ENCODE measurements at places on chromosomes 5 and 9. TPM values are rescaled to one million over a fixed set of nuclear protein-coding genes. Genes with fewer than 3 reads are reported as not detected.

Gene IFNK
- total RNA-seq = not detected

Gene TSLP
- 1.9 TPM for total RNA-seq

Gene LSM11
- 3.9 TPM for total RNA-seq

Gene ASPN
- not detected for total RNA-seq

Gene WWC1
- total RNA-seq = 41.1 TPM

Gene IRF1
- total RNA-seq = 8.5 TPM

Gene PARP8
- total RNA-seq = 27.6 TPM

Gene NCS1
- 47.6 TPM for total RNA-seq

Gene TOR2A
- 18.7 TPM for total RNA-seq

Gene NFX1
- 26.1 TPM for total RNA-seq

Gene BARHL1
- total RNA-seq = not detected

Gene IL5
- total RNA-seq = not detected

Gene PTAR1
- total RNA-seq = 84.9 TPM

Gene SURF4
- 167 TPM for total RNA-seq

GRCh38 chr5:71452876-71453275 lies 2.6 kb upstream of the BDP1 start:
- DNase-seq = no peak

GRCh38 chr9:127295005-127295404 lies 30.4 kb downstream of the GARNL3 start:
- no peak for DNase-seq

GRCh38 chr5:10528056-10528816 lies 35.6 kb upstream of the ANKRD33B start:
- no peak for DNase-seq

DNA sequence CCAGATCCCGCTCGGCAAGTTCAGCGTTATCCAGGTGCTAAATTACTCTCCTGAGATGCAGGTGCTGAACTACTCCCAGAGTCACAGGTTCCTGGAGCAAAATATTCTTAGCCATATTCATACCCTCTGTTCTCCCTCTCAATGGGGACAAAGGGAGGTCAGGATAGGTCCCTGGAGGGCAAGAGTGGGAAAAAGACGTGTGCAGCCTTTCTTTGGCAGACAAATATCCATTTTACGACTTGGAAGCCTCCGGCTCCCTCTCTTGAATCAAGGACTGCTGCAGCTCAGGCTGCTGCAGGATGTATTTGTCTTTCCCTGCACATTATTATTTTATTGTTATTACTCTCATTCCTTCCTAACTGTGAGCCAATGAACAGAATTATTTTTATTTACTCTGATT lies 590.2 kb downstream of the NR2F1-AS1 start:
- no peak for DNase-seq

GRCh38 chr5:149434162-149435014 lies 55.3 kb upstream of the IL17B start:
- peak; percentile 87 for DNase-seq

DNA sequence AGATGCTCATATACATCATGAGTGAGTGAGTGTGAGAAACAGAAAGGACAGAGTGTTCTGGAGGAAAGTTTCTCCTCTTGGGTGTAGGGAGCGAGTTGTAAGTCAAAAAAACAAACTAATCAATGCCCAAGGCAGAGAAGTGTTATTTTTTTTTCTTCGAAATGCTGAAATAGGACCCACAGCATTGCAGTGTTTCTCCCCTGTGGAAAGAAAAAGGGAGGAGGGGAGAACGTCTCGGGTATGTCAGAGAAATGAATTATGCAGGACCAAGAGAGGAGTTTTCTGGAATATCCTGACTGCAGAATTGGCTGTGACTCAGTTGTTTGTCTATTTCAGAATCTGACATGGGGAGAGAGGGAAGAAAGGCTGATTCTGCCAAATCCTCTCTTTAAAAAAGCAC lies 337.9 kb upstream of the RFX3 start:
- no peak for DNase-seq

DNA sequence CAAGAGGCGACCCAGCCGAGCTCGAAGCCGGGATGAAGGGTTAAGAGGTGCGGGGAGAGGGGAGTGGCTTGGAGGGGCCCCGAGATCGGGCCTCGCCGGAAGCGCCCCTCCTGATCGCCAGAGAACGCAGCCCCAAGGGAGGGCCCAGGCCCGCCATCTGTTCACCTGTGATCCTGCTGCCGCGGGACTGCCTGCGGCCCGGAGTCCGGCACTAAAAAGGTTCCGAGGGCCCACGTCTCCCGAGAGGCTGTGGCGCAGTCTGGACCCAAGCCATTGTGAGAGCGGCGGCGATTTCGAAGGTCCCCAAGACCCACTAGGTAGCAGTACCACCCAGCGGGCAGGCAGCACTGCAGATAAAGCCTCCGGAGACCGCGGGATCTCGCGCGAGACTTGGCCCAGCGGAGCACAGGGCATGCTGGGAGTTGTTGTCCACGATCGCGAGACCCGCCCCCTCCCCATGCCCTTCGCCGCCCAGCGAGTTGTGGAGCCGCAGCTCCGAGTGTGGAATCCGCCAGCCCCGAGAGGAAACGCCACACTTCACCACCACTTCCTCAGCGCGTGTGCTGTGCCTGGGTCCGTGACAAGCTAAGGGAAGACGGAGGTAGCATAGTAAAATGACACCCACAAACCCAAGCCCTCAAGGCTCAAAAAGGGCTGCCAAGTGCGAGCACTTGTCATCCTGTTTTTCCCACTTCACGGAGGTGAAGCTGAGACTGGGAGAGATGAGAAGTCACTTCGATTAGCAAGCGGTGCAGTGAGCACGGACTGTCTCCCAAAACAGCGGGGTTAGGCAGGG lies at the start of gene KIAA1191:
Gene KIAA1191 (minus strand): TSS at position 328 of the 796 bp plus-strand sequence. CDS start 2,256 bp downstream, outside the sequence.
- DNase-seq = no peak

GRCh38 chr5:139390639-139391569 lies 1.2 kb upstream of the MZB1 start:
- DNase-seq = no peak

- no peak for DNase-seq
Observed at GRCh38 chr5:73365990-73366667, 82.4 kb downstream of the FOXD1 start.

- DNase-seq = no peak
Observed at GRCh38 chr9:119086590-119086989, 282.6 kb downstream of the BRINP1 start.

DNA sequence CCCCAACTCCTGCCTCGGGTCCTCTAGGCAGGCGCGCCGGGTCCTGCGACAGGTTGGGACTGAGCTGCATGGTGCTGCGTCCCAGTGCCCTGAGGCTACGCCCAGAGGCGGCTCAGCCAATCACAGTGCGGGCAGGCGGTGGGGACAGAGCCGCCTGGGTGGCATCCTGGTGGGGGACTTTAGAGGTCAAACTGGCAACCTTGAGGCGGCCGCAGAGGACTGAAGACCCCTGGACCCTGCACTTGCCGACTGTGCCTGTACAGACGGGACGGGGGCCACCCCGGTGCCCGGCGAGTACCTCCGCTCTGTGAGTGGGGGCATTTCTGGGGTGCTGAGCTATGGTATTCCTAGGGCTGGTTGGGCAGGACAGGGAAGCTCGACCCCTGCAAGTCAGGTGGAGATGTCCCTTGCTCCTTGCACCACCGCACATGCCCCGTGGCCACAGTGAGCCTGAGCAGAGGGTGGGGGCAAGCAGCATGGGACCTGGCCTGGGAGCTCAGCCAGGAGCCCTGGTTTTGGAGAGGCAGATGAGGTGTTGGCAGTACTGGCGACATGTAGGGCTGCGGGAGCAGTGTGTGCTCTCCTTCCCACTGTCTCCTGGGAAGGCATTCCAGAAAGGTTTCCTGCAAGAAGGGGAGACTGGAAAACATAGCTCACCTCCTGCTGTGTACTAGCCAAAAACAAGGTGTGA lies 45.5 kb downstream of the CTSL start:
- peak; percentile 44 for DNase-seq

DNA sequence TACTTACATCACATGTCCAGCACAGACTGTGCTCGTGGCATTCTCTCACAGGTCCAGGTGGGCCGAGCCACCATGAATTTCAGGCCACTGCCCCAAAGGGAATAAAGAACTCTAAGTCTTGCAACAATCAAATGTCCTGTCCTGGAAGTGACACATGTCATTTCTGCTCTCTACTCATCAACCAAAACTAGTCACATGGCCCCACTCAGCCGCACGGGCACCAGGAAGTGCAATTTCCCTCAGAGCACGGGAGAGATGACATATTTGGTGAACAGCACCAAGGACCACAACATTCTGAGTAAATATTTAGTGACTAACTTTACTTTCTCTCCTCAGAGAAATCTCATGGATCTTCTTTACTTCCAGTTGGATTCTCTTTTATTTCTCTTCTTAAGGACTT lies 131.1 kb upstream of the TUT7 start:
- no peak for DNase-seq

DNA sequence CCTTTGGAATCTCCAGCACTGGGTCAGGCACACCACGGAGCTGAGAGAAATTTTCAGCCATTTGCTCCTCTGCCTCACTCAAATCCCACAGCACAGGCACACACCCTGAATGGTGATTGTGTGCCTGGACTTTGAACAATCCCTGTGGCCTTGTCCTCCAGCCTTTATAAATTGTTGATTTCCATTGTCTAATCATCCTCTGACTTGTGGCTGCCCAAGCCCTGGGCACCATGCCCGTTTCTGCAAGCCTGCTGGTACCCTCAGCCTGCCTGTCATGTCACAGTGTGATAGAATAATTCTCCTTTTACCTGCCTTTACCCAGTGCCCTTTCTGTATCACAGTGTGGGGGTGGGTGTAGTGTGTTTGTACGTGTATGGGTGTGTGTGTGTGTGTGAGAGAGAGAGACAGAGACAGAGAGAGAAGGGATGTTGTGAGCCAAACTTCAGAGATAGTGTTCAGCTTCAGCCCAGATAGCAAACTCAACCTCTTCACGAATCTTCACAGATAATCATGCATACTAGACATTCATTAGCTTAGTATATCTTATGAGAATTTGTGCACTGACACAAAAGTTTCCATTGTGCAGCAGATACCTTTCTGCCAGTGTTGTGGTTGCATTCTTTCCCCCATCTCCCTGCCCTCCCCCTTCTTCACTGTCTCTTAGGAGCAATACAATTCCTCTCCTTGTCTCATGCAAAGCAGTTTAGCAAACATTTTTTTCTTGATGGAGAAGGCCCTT lies 27.8 kb upstream of the SLC44A1 start:
- no peak for DNase-seq

GRCh38 chr5:108660291-108660690 lies 87.4 kb upstream of the FER start:
- DNase-seq = no peak

- DNase-seq = no peak
Observed at GRCh38 chr5:150751096-150751891, 7.5 kb downstream of the DCTN4 start.

GRCh38 chr9:90641086-90641485 lies 1.5 kb downstream of the DIRAS2 start:
- no peak for DNase-seq

DNA sequence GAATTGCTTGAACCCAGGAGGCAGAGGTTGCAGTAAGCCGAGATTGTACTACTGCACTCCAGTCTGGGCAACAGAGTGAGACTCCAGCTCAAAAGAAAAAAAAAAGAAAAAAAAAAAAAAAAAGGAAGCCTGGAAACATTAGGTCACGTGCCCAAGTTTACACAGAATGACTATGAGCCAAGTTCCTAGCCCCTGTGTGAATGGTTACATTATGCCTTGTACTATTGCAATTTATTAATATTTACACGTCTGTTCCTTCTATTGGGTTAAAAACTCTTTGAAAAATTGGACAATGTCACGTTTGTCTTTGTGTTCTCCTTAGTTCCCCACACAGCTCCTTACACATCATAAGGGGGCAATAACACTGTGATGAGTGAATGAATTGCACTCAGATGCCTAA lies 33.5 kb upstream of the SLC28A3 start:
- no peak for DNase-seq

- peak; percentile 83 for DNase-seq
Observed at GRCh38 chr9:29213417-29214153, 1640.3 kb upstream of the C9orf72 start.

GRCh38 chr5:133398646-133399101 lies 213.7 kb downstream of the FSTL4 start:
- no peak for DNase-seq

GRCh38 chr5:133338504-133339355 lies 273.6 kb downstream of the FSTL4 start:
- DNase-seq = no peak

- DNase-seq = no peak
Observed at GRCh38 chr9:111825468-111826145, 30.9 kb upstream of the SHOC1 start.

DNA sequence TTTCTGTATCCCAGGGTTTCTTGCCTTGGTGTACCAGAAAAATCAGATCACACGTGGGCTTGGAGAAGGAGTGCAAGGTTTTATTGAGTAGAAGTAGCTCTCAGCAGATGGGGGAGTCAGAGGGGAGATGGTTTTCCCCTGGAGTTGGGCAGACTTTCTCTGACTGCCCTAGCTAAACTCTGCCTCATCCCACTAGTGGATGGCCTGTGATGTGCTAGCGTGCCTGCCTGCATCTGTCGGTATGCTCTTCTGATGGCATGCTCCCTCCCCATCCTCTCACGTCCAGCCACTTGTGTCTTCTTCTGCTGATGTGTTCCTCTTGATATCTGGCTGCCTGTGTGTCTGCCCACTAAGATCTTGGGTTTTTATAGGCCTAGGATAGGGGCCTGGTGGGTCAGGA lies 616.1 kb upstream of the RGMB start:
- DNase-seq = no peak

DNA sequence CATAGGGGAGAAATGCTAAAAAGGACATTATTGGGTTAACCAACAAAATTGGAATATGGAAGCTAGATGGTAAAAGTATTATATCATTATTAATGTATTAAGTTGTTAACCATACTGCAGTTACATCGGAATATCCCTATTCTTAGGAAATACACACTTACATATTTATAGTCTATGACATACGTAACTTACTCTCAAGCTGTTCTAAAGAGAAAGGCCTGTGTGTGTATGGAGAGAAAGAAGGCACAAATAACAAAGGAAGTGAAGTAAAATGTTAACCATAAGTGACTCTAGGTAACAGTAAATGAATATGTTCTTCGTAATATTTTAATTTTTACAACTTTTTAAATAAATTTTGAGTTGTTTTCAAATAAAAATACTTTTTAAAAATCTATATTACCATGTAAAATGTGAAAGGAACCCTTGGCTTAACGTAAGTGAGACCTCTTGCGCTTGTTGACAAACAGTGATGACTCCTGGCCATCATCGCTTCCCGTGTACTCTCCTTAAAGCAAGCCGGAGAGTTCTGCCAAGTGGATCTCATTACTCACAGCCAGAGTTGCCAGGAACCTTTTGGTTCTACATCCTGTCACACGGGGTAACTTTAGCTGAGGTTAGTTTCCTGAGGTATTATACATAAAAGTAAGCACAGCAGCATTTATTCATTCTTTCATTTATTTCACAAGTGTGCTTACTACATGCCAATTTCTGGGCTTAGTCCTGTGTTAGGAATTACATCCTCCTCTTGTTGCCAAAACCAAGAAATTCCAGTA lies 165.4 kb downstream of the EPB41L4A start:
- DNase-seq = no peak

Measured in H1 (cell line).